Activated CD4-positive, alpha-beta T cell treated with anti-CD3 and anti-CD28 coated beads, Interleukin-10, Interleukin-2, amounts not matched to agents 100 ng/mL and 50 ng/mL, durations not matched to agents 16 hours and 8 hours (primary cell): ENCODE measurements at places on chromosomes 6 and 20.
A peak's percentile ranks its signal among the peaks of the same experiment; 100 is the strongest.

GRCh38 chr6:31620586-31621319, at the start of gene PRRC2A:
Gene PRRC2A, plus strand, starts transcription at chr6:31620715. Its CDS starts 2,075 bp downstream, at chr6:31622790.
- peak; percentile 86 for DNase-seq

DNA sequence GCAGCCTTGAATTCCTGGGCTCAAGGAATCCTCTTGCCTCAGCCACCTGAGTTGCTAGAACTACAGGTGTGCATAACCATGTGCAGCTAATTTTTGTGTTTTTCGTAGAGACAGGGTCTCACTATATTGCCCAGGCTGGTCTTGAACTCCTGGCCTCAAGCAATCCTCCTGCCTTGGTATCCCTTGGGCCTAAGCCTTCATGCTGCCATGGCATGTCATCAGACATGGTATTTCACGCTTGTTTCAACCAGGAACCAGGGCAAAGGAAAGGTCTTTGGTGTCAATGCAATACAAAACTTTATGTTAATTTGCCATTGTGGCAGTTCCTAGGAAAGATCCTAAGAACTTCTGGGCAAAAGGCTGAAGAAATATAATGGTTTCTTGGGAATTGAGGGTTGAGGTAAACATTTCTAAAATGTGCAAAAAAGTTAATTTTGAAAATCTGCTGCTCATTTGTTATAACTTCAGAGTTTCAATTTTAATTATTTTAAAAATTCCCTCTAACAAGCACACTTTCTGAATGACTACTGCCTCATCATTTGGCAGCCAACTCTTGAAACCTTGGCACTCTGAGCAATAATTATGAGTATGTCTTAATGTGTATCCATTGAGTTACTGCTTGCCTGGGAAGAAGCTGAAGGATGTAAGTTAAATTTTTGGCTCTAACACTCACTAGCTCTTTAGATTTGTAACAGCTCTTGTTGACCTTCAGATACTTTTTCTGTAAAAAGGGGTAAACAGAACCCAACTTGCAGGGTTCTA, 154.1 kb downstream of the GJA10 start:
- DNase-seq = peak; percentile 77

GRCh38 chr6:7154341-7155139, 46.8 kb downstream of the RREB1 start:
- DNase-seq = peak; percentile 61

DNA sequence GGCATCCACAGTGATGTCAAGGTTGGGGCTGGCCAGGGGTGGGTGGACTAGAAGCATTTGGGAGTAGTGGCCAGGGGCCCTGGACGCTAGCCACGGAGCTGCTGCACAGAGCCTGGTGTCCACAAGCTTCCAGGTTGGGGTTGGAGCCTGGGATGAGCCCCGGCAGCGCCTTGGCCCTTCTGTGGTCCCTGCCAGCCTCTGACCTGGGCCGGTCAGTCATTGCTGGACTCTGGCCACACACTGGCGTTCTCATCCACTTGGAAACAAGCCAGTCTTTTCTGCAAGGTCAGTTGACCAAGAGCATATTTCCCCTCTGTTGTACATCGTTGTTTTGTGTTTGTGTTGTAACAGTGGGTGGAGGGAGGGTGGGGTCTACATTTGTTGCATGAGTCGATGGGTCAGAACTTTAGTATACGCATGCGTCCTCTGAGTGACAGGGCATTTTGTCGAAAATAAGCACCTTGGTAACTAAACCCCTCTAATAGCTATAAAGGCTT, 8.4 kb downstream of the PSMA7 start:
- no peak for DNase-seq

- DNase-seq = no peak
Observed at GRCh38 chr20:39943336-39943735, 745.7 kb downstream of the MAFB start.

DNA sequence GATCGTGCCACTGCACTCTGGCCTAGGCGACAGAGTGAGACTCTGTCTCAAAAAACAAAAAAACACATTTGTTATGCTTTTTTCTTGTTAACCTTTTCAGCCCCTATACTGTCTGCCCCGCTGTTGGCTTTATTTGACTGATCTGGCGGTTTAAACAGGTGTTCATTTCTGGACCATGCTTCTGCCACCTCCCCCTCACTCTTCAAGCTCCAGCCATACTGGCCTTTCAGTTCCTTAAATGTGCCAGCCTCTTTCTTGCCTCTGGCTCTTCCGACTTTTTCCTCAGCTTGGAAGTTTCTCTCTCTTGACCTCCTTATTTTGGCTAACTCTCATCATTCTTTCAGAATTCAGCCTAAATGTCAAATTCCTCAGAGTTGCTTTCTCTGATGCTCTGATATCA, 35.2 kb upstream of the TXLNB start:
- DNase-seq = no peak

DNA sequence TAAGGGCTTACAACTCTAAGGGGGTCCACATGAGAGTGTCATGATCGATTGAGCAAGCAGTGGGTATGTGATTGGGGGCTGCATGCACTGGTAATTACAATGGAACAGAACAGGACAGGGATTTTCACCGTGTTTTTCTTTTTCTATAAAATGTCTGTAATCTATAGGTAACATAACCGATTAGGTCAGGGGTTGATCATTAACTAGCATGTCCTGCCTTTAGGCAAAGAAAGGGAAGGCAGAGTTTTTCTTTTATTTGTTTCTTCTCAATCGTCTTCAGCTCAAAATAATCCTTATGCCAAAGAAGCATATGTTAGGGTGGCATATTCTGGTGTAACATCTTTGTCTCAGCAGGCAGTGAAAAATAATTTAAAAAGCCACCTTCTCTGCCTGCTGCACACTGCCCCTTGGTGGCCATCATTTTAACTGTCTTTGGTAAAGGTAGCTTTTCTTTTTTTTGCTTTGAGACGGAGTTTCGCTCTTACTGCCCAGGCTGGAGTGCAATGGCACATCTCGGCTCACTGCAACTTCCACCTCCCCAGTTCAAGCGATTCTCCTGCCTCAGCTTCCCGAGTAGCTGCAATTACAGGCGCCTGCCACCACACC, 9.7 kb upstream of the CEP43 start:
- DNase-seq = peak; percentile 69

DNA sequence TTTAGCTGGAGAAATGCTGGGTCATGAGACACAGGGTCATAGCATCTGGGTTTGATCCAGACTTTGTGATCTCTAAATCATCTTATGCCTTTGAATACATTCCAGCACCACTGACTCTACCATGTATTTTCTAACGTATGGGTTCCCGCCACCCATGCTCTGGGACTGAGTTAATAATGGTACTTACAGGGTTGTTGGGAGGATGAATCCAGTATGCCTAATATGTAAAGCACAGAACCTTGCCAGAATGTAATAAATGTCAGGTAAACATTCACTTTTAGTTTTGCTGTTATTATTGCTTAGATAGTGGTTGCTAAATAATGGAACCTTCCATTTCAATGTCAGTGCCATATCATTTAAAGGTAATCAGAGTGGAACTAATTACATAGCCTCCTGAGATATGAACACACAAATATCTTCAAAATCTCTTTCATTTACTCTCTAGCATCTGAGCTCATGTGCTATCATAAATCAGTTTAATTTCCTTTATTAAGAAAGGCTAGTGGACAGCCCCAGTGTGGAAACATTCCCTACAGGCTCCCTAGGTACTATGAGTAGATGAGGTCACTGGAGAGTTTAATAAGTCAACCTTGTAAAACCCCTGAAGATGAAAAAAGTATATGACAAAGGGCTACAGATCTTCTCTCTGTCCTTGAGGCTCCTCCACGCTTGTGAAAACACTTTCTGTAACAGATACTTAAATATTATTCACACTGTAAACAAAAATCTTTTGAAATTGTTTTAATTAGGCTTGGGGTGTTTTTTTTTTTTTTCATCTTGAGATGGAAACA, 226.6 kb downstream of the ALDH8A1 start:
- DNase-seq = no peak

- DNase-seq = no peak
Observed at GRCh38 chr6:14948586-14949245, 297.2 kb upstream of the JARID2 start.

GRCh38 chr6:38988736-38989449, 59.7 kb upstream of the GLP1R start:
- no peak for DNase-seq

GRCh38 chr6:168016721-168017525, 19.5 kb downstream of the KIF25 start:
- no peak for DNase-seq

DNA sequence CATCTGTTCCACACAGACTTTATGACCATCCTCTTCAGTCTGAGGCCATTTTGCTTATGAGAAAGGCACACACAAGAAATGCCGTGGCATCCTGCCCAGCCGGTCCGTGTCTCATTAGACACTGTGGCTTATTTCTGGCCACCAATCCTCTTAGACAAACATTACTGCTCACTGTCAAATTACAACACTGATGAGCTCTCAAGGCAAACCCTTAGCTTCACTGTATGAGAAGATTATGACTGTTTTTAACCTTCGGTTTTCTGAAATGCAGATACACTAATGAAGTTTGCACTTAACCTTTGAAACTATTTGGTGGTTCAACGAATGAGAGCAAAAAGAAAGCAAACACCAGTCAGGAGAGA, 50.5 kb upstream of the DST start:
- no peak for DNase-seq

GRCh38 chr6:170258407-170258806, 32.5 kb downstream of the DLL1 start:
- DNase-seq = no peak

DNA sequence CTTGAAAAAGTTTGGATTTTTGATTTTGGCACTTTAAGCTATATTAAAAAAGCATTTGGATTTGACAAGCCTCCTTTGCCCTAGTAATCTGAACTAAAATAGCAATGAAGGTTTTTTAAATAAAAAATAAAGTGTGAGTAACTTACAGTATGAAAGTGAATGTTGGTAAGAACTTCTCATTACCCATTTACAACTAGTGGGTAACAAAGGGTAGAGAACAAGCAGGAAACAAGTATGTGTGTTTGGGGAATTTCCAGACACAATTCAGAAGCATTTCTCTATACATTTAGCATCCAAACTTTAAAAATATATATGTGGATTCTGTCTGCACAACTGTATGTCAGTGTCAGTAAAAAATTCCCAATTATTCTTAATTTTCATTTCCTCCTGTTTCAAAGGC, 2.9 kb downstream of the TMEM30A start:
- DNase-seq = peak; percentile 37

DNA sequence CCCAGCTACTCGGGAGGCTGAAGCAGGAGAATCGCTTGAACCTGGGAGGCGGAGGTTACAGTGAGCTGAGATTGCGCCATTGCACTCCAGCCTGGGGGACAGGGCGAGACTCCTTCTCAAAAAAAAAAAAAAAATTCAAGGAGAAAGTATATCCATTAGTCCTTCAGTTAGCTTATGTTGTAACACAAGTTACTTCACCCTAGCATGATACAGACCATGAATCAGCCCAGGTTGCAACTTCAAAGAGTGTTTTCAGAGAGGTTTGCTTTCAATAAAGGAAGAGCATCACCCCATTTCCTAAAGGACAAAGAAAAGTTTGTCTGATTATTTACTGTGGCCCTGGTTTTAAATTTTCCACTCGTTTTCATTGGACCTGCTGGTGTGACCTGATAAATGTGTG, 73.0 kb downstream of the SERAC1 start:
- no peak for DNase-seq

- DNase-seq = peak; percentile 26
Observed at GRCh38 chr20:56626367-56627121, 2.6 kb upstream of the TFAP2C start.

DNA sequence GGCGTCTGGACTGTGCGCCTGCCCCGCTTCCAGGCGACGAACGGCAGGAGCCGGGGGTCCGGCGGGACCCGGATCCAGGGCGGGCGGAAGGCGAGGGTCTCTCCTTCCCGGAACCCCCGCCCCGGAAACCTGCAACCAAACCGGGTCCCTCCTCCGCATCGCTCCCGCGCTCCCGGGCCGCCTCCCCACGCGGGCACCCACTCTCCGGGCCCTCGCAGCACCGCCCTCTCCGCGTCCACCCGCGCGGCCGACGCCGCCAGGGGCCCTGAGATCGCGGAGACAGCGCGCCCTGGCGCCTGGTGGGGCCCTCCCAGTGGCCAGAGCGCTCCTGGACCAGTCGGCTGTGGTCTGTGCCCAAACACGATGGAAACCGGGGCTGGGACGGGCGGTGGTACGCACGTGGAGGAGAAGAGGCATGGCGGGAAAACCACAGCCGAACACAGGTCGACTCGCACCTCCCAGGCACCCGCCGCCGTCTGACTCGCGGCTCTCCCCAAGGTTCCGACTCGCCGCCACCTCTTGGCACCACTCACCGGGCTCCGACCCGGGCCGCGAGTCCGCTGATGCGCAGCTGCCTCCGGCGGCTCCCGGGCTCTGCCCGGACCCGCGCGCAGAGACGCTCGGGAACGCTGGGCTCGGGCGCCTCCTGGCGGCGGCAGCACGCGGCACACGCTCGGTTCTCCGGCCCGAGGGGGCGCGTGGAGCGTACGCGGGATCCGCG, 7.9 kb downstream of the NKX2-2 start:
- DNase-seq = peak; percentile 75

- DNase-seq = no peak
Observed at GRCh38 chr20:21437248-21437647, 39.9 kb upstream of the NKX2-4 start.

DNA sequence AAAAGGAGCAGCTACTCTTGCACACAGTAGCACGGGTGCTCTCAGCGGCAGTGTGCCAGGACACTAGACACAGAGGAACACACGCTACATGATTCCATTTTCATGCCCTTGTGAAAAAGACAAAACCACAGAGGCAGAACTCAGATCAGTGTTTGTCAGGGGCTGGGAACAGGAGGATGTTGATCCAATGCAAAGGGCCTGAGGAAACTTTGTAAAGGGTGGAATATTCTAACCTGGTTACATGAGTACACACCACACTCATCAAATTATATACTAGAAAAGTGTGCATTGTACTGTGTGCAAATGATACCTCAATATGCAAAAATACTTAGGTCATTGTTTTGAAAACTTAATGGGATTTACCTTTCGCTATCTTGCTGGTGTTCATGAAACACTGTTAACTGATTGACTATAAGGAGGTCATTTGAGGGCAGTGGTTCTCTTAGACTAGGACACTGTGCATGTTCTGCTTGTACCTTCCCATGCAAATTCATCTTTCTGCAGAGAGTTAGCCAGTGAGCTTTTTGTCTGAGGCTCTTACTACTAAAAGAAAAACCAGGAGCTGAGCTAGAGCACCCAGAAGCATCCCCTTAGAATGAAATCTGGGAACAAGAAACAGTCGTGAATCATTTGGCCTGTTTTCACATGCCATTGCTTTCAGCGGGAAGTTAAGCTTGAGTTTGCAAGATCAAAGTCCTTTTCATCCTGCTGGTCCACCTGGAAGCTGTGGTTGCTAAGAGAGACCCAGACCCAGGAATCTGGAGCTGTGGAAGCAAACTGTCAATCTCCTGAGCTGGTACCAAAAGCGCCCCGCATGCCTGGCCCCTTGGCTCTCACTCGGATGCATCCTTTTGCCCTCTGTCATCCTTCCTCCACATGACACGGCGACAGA, 204.8 kb downstream of the TTLL2 start:
- DNase-seq = no peak

- no peak for DNase-seq
Observed at GRCh38 chr6:130943738-130944137, 116.5 kb downstream of the SMLR1 start.

GRCh38 chr6:49328051-49328744, 134.9 kb downstream of the MMUT start:
- DNase-seq = no peak
